M059J (cell line): ENCODE measurements at places on chromosomes 12 and 14.

DNA sequence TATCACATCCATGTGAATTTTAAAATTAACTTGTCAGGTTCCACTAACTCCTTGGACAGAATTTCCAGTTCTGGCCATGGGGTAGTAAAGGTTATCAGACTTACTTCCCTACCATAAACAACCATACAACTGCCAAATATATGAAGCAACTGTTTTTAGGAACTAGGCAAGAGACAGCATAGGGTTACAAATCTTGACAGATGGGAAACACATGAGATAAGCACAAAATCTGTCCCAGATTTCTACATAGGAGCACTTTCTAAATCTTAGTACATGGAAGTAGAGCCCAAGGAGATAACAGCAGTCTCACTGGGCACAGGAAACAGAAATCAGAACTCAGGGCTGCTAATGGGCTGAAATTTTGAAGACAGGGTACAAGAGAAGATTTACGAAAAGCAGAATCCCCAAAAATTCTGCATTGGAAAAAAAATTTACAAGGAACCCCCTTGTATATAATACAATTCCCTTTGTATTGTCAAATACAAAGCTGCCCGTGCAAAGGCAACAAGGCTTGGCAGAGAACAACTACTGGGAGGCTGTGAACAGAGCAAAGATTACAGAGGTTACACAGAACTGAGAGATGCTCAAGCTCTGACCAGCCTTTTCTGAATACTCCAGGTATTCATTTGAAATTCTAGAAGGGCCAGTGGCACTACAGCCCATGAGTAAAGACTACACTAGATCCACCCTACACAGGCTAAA lies 43.2 kb downstream of the GALNT4 start:
- no peak for DNase-seq

- DNase-seq = no peak
Measured at GRCh38 chr14:70780396-70781075, 28.8 kb downstream of the MAP3K9 start.

GRCh38 chr14:24441904-24442239 lies 704 bp downstream of the SDR39U1 start:
- DNase-seq = peak; percentile 59

DNA sequence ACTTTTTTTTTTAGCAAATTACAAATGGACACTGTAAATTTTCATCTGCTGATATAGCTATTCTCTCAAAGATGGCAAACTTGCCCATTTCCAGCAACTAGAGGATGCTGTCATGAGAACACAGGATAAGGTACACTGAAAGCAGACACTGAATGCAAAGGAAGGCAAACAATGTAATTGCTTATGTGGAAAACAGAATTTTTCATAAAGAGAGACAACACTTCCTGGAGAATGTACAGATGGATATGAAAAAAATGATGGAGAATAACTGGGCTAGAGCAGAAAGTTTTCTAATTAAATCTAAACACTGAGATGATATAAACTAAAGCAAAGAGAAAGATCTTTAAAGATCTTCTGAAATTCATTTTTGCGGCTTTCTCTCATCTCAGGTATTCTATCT lies 581 bp downstream of the CD69 start:
- DNase-seq = no peak

GRCh38 chr12:114430306-114430705 lies 24.4 kb upstream of the TBX5 start:
- DNase-seq = peak; percentile 59

DNA sequence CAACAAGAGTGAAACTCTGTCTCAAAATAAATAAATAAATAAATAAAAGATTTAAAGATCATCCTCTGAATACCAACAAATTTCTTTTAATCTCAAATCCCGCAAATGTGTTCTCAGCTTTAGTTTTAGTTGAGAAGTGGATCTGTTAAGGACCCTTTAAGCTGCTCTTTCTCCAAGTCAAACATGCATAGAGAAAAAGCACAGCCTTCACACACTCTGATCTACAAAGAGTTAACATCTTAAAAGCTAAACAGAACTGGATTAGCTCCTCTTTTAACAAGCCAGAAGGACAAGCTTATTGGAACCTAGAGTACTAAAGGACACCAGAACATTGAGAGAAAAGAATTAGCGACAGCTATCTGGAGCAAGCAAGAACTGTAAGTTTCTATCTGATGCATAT lies at the start of gene RPGRIP1:
Gene RPGRIP1 (plus strand): TSS at position 301 of the 400 bp plus-strand sequence. CDS start 7,894 bp downstream, outside the sequence.
- no peak for DNase-seq

DNA sequence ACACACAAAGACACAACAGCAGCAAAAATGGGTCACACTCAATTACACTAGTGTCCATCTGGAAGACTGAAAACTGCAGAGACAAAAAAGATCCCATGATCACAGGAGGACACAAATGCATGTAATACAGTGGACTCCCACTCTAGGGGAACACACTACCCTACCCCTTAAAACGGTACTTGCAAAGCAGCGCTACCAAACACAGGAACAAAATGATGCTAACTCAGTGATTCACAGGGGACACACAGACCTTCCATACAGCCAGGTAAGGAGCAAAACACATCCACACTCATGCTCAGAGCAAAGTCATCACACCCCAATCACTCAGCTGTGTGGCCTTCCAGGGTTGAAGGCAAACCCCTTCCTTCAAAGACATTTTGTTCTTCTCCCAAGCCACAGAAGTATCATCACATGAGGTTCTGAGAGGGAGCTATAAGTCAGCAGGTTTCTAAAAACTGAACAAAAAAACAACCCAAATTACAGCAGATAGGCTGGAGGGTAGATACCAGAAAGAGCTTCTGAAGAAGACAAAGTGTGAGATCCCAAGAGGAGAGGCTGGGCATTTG lies 14.8 kb downstream of the SMUG1 start:
- no peak for DNase-seq

- DNase-seq = no peak
Measured at GRCh38 chr12:62839869-62840660, 94.9 kb downstream of the PPM1H start.

DNA sequence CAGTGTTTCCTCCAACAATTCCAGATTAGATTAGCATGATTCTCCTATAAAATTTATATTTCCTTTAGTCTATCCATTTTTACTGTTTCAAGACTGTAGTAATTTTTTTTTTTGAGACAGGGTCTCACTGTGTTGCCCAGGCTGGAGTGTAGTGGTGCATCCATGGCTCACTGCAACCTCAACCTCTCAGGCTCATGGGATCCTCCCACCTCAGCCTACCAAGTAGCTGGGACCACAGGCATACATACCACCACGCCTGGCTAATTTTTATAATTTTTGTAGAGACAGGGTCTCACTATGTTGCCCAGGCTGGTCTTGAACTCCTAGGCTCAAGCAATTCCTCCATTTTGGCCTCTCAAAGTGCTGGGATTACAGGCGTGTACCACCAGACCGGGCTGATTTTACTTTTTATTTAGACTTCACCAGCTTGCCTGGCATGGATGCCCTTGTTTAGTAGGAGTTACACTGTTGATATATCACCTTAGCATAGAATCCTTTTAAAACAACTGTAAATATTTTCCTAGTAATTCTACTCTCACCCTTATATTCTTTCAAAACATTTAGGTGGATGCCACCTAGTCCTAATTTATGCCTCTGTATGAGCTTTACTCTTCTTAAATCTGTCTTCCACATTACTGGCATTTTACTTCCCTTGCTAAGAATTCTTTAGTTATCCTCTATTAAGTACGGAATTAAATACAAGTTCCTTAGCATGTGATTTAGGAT lies 55.8 kb upstream of the LIMA1 start:
- no peak for DNase-seq

GRCh38 chr12:53700567-53700966 lies 24.7 kb upstream of the ATP5MC2 start:
- DNase-seq = no peak
